Stimulated activated effector memory CD8-positive, alpha-beta T cell treated with anti-CD3 and anti-CD28 coated beads, Interleukin-12 subunit alpha, Interleukin-12 subunit beta, amount 100 ng/mL, for 72 hours (primary cell): ENCODE measurements at places on chromosomes 6 and 20.

DNA sequence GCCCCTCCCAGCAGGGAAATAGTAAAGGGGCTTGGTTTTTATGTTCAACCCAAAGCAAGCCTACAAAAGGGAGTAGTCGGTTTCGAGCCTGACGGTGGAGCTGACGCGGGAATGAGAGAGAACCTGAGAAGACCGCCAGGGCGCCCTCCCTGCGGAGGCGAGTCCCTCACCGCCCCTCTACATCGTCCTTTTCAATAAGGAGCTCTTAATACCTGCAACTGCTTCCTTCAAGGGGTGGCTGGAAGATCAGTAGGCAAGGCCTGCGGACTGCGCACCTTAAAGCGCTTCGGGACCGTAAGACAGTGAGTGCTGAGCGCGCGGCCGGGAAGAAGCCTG, 709 bp upstream of the ZNF76 start:
- no peak for DNase-seq

GRCh38 chr6:16472349-16473069, 234.1 kb downstream of the GMPR start:
- DNase-seq = no peak

DNA sequence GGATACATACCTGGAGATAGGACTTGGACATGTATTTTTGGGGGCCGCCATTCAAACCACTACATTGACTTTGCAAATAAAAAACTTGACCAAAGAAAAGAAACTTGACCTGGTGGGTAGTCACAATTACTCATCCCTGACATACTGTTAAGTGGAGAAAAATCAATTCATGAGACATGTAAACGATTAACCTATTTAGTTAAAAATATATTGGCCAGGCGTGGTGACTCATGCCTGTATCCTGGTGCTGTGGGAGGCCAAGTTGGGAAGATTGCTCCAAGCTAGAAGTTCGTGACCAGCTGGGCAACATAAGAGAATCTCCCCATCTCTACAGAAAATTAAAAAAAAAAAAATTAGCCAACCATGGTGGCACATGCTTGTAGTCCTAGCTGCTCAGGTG, 2.5 kb upstream of the SRSF12 start:
- DNase-seq = no peak

GRCh38 chr20:3276680-3277015, 37.7 kb upstream of the SLC4A11 start:
- no peak for DNase-seq

DNA sequence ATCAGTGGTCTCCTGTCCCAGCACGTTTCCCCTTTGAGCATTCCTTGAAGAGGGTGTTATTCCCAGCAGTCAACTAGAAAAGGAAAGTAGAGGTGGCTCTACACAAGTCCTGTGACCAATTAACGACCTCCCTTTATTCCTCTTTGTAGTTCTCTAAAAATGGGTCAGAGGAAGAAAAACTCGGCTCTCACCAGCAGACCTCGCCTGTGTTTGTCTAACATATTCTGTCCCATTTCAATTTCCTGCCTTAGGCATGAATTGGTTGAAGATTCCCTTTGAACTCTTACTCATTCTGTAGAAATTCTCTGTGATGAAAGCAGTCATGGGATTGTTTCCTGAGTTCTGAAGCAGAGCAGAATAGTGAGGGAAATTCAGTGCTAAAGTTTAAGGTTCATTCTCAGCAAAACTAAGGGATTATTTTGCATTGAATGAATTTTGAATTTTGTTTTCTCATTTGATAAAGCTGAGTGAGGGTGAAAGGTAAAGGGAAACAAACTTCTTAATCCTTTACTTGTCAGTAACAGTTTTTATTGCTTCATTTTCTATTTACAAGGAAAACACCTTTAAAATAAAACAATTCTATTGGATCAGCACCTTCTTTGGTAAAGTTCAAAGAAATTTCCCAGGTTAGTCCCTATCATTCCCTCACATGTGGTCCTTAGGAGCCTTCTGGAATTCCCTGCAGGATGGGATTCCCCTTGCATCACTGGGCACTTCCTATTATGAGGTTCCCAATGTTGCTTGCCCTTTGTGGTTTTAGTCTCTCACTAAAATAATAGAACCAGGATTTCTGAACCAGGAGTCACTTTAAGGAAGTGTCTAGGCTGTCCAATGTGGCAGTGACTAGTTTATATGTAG, 105.8 kb downstream of the SLX4IP start:
- no peak for DNase-seq

- DNase-seq = no peak
Observed at GRCh38 chr6:105994118-105994590, 92.0 kb upstream of the PRDM1 start.

DNA sequence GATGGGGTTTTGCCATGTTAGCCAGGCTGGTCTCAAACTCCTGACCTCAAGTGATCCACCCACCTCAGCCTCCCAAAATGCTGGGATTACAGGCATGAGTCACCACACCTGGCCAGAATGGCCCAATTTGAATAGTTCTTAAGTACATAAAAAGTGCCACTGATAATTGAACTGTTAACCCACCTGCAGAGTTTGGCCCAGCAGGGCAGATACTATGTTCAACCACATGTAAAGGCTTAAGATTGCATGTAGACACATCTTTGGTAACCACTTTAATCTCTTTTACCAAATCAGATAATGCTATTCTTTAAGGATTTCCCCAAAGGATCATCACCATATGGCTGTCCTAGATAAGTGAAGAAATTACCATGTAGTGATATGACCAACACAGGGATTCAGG, 21.3 kb upstream of the SGK1 start:
- no peak for DNase-seq
